ENCODE measurements at places on chromosomes 6 and 20.

DNA sequence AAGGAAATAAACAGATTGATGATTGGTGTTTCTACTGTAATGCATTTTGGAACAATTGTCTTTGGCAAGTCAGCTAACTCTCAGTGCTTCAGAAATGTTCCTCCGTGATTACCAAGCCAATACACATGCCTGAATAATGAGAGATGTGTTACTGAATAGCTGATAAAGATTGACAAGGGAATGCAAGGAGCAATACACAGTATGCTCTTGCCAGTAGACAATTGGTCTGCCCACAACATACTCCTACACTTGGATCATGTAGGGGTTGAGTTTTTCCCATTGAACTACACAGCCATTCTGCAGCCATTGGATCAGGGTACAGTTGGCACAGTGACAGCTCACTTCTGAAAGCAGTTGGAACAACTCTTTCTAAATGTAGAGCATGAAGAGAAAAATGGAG is 5.6 kb upstream of the GJB7 start:
- no peak for DNase-seq

GRCh38 chr6:143976806-143977349 is 31.2 kb downstream of the PLAGL1 start:
- DNase-seq, result no peak

GRCh38 chr6:24743944-24744335 is 25.0 kb upstream of the C6orf62 start:
- DNase-seq, result no peak

DNA sequence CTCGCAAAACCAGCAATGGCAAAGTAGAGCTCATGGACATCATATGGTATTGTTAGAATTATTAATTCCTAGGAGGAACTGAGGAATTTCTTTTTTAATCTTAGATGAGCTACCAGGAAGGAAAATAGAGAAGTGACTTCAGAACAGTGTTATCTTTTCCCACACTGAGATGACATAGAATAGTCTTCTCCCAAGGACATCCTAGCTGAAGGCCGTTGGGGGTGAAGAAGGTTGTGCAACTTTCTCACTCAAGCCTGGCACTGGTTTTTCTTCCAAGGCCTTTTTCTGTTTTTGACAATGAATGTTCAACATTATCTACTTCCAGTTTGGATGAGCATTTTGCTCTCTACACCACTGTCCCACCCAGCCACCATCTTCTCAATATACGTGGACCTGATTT is 35.8 kb upstream of the MAS1 start:
- no peak for DNase-seq
